Mesothelial cell of epicardium (in vitro differentiated cells): ENCODE measurements at places on chromosomes 7 and 10. TPM values are rescaled to one million over a fixed set of nuclear protein-coding genes. Genes with fewer than 3 reads are reported as not detected.

The PDE6C gene
- not detected in 3 replicates for total RNA-seq

The SCRN1 gene
- 81.3 to 86.4 TPM (median 85.0 TPM) in 3 replicates for total RNA-seq

The CASD1 gene
- total RNA-seq, result 27.4 to 35.6 TPM (median 29.2 TPM) in 3 replicates

GRCh38 chr10:46090258-46090812 is 44.3 kb upstream of the MSMB start:
- DNase-seq, result no peak

DNA sequence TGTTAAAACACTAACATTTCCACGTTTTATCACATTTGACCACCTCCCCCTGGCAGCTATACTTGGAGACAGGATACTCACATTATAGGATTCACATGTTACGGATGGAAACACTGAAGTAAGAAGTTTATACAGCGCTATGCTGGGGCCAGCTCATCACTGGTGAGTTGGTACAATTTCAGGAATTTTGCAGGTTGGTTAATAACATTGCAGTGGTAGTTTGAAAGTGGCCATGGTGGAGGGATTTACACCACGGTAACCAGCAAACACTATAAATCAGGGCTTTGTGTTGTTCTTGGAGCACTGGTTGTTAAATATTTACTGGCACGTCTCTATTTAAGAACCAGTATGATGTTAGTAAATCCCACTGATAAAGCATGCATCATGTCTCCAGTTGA is 174.0 kb downstream of the GFRA1 start:
- DNase-seq, result no peak

- no peak for DNase-seq
Observed at GRCh38 chr7:104149822-104150221, 58.0 kb downstream of the ORC5 start.

- no peak for DNase-seq
Observed at GRCh38 chr10:72819053-72819452, 74.5 kb upstream of the OIT3 start.

DNA sequence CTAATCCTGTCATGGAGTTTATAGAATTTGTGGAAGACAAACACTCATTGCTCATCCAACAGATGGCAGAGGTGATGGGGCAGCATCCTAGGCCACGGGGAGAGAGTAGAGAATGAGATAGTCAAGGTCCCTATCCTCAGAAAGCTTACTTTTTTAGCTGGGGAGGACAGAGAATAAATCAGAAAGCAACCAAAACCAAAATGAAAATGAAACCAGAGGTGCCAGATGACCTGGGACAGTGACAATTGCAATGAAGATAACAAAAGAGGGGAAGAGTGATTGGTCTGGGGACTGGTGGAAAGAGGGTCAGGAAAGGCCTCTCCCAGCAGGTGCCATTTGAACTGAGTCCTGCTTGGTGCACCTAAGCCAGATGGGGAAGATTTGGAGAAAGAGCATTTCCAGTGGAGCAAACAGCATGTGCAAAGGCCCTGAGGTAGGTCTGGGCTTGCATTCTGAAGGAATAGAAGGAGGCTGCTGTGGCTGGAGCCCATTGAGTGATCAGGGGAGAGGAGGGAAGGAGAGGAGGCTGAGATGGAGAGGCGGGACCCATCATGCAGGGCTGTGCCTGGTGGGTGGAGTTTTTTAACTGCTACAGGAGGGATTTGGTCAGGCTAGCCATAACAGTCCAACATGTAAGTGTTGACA is 164.1 kb downstream of the RPS24 start:
- no peak for DNase-seq

- DNase-seq, result no peak
Observed at GRCh38 chr10:95392681-95393164, 101.9 kb upstream of the PDLIM1 start.

- DNase-seq, result no peak
Observed at GRCh38 chr10:50511492-50512213, 112.1 kb downstream of the SGMS1 start.

GRCh38 chr7:47651355-47652317 is 69.7 kb upstream of the TNS3 start:
- DNase-seq, result no peak

DNA sequence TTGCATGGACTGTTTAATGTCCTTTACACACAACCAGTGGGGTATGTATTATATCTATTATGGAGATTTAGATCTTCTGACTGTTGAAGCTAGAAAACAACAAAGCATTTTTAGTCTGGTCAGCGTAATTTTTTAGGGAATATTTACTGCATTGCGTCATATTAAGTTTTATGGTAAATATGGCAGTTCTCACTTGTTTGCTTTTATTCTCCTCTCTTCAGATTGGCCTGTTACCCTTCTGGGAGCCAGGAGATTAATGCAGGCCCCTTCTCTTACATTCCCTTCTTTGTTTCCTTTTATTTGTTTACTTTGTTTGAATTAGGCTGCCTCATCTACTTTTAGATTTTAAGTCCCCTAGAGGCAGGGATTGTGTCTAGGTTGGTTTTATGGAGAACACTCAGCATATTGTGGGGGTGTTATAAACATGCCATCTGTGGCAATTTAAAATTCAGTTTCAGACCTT is 13.8 kb downstream of the UBE2D1 start:
- no peak for DNase-seq

The CDK5 gene
- 17.0 to 17.5 TPM (median 17.4 TPM) in 3 replicates for total RNA-seq

DNA sequence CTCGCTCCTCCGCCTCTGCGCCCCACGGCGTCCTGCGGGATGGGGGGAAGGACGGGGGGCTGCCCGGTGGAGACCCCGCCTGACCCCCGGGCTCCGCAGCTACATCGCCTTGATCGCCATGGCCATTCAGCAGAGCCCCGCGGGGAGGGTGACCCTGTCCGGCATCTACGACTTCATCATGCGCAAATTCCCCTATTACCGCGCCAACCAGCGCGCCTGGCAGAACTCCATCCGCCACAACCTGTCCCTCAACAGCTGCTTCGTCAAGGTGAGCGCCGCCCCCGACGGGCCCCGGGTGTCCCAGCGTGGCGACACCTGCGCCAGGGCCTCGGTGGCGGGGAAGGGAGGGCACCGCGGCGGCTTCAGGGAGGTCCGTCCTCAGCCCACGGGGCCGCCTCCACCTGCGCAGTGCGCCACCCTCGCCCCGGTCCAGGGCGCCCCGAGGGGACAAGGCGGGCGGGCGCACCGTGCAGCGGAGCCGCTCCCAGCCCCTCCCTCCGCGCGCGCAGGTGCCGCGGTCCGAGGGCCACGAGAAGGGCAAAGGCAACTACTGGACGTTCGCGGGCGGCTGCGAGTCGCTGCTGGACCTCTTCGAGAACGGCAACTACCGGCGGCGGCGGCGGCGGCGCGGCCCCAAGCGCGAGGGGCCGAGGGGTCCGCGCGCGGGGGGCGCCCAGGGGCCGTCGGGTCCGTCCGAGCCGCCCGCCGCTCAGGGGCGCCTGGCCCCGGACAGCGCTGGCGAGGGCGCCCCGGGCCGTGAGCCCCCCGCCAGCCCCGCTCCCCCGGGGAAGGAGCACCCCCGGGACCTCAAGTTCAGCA is 793 bp downstream of the FOXL3 start:
- DNase-seq, result no peak

DNA sequence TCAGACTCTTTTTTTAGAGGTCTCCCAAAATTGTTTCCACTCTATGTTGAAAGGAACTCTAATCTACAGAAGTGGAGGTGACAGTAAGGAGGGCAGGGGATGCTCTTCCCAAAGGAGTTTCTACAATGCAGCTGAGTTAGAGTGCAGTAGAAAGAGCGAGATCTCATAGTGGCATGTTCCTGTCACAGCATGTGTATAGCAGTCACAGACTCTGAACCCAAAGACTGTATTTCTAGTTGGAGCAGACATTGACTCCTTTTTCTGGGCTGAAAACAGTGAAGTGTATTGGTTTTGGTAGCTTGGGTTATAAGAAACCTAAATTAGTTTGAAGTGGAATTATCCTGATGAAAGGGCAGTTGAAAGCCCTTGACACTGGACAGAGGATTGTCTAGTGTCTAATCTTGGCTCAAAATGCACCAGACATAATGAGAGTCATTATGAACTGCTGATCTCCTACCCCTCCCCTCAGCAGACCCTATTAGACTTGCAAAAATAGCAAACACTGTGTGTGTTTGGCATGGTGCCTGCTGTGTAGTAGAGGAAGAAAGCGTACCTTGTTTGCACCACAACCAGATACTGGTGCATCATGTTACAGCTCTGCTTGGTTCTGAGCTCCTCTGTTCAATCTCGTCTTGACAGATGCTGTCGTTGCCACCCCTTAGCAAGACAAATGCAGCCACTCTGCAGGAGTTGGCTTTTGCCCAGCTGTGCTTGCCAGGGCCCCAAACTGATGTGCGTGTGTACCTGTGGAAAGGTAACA is 336.0 kb downstream of the AUTS2 start:
- DNase-seq, result no peak

- DNase-seq, result no peak
Observed at GRCh38 chr10:45602082-45602730, 70.4 kb downstream of the ZFAND4 start.

The HIF1AN gene
- 63.4 to 67.1 TPM (median 64.1 TPM) in 3 replicates for total RNA-seq

GRCh38 chr10:7519351-7519750 is 108.5 kb upstream of the SFMBT2 start:
- DNase-seq, result no peak

GRCh38 chr10:42986633-42987032 is 90.2 kb upstream of the RET start:
- DNase-seq, result no peak

DNA sequence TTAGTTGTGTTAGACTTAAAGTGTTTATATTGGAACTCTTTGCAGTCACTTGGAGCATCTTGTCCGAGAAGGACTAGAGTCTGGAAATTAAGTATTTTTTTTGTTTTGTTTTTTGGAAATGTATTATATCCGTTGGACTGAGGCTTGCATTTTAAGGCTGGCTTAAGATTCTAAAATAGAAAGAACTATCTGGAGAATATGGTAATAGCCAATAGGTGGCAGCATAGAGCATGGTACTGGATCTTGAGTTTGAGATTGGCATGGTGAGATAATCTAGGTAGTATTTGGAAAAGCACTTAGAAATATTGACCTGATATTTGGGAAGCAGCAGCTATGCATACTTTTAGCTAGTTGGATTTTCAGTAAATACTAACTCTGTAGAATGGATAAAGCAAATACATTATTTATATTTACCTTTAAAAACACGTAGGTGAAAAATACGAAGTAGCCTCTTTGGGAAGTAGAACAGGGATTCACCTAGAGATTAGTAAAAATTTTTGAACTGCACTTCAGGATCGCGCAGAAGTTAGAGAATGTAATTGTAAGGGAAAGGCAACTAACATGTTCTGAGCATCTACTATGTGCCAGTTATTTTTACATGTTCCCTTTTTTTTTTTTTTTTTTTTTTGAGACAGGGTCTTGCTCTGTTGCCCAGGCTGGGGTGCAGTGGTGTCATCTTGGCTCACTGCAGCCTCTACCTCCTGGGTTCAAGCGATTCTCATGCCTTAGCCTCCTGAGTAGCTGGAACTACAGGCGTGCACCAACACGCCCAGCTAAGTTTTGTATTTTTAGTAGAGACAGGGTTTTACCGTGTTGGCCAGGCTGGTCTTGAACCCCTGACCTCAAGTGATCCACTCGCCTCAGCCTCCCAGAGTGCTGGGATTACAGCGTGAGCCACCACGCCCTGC is 78.6 kb downstream of the LCOR start:
- no peak for DNase-seq
